ENCODE measurements at places on chromosomes 4 and X.

- no peak for DNase-seq
These were observed 245.1 kb upstream of the SLC7A11 start for GRCh38 chr4:138487230-138487629.

DNA sequence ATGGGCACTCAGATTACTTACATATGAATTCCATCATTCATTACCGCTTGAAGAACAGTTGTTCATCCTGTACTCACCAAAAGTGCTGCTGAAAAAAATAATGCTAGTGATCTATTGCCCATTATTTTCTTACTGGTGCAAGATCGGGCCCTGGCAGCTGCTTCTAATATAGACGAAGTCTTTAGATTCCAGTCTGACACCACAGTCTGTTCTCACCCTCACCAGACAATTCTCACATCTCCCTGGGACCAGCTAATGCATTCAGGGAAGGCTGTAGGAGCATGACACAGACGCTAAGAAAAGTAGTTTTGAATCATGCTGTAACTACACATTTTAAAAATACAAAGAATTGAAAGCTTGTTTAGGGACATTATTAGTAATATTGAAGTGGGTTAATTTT is 13.8 kb downstream of the GEMIN8 start:
- no peak for DNase-seq

DNA sequence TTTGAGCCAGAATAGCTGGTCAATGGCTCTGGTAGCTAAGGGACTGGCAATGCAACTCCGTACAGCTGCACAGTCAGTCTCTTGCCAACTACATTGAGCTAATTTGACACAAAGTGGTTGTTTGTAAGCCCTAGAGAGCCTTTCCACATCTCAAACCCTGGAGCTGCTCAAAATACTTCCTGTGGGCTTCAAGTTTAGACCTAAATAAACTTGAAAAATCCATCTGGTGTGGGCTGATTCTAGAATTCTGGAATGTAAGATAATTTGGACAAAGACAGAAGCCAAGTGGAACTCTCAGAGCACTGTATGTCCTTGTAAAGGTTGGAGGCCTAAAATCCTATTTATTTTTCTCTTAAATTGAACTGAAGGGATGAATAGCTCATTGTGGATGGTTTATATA is 380.8 kb downstream of the SPRY1 start:
- no peak for DNase-seq

- no peak for DNase-seq
These were observed 9.2 kb downstream of the VSIG4 start for GRCh38 chrX:66030505-66031317.

- DNase-seq = no peak
These were observed 188.0 kb downstream of the SLC4A4 start for GRCh38 chr4:71526637-71527406.

GRCh38 chr4:24611575-24611974 is 27.2 kb upstream of the DHX15 start:
- no peak for DNase-seq

All from renal pelvis (tissue), 12 donors.